ENCODE measurements at places on chromosomes 3 and 15.

- no peak for DNase-seq
Measured at GRCh38 chr15:35071106-35071505, 14.0 kb downstream of the NANOGP8 start.

GRCh38 chr15:45106002-45106790, 7.8 kb downstream of the DUOX2 start:
- no peak for DNase-seq

DNA sequence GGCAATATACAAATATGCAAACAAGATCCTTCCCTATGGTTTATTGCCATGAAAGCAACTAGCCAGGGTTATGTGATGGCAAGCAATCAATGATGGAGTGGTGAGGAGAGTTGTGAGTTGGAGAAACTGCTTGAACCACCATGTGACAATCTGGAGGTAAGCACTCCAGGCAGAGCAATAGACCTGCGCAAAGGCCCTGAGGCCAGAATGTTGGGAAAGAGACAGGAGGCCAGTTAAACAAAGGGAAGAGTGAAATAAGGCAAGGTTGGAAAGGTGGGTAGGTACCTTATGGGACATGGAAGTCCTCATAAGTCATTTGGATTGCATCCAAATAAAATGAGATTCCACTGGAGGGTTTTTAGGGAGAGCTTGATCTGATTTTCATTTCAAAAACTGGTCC, 80.0 kb upstream of the WNT5A start:
- no peak for DNase-seq

- no peak for DNase-seq
Measured at GRCh38 chr15:73087098-73087497, 34.8 kb downstream of the NEO1 start.

GRCh38 chr3:62090066-62090465, 283.3 kb downstream of the FEZF2 start:
- no peak for DNase-seq

DNA sequence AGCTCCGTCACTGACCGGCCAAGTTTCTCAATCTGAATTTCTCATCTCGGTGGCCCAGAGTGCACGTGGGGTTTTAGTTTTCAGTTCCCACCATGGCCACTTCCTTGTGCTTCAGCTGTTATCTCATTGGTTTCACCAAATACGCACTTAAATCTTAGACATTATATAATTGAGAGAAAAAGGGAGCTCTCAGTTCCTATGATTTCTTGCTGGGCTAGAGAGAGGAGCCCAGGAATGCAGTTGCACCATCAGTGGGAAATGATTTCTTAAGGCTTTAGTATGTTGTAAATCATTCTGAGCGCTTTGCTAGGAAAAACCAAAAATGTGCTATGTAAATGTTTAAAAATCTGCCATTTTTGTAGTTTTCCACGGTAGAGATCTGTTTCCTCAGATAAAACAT, 53.2 kb downstream of the OXNAD1 start:
- DNase-seq: no peak

DNA sequence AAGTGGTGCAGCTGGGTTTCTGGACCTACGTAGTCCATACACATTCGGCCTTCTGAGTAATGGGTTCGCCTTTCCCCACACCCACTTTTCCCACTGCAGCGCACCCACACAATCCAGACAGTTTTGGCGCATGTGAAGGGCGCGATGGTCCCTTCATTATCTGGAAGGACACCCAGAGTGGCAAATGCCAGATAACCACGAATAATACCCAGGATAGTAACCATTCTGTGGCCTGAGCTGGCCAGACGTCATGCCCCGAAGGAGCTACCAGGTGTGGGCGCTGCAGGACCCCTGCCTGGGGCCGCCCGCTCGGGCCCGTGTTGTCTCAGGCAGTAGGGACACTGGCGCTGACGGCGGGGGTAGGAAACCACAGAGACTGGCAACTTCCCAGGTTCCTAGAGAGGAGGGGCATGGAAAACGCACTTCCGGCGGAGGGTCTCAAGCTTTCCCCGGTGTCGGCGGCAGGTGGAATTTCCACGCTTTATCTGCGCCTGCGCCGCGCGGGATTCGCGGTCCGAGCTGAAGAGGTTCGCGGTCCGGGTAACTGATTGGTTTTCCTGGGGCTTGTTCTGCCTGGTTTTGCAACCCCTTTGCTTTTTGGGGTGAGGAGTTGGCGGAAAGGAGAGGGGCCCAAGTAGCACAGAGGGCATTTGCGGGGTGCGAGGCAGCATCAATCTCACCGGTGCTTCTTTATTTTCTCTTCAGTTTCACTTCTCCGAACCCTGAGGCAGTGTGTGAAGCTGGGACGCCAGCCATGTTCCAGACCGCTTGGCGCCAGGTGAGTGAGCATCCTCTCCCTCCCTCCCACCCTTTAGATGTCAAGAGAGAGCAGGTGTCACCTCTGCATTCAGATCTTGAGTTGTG, at the start of gene ZNF620:
ZNF620 (plus strand) TSS at position 441 of the 864 bp plus-strand sequence; CDS start at position 755, 314 bp downstream.
- DNase-seq: peak; percentile 44

DNA sequence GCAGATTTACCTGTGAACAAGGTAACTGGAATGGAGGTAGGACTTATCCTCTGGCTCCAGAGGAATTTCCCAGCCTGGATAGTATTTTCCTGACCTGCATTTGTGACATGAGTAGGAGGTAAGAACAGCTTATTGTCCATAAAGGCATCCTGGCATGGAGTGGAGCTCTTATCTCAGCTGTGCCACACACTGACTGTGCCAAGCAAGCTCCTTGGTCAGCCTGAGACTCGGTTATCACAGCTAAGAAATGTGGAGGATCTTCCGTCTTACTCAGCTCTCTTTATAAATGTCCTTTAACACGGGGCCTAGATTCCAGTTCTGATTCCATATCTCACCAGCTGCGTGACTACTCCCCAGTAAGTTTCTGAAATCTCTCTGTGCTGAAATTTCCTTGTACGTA, 38.9 kb downstream of the SLCO3A1 start:
- no peak for DNase-seq

DNA sequence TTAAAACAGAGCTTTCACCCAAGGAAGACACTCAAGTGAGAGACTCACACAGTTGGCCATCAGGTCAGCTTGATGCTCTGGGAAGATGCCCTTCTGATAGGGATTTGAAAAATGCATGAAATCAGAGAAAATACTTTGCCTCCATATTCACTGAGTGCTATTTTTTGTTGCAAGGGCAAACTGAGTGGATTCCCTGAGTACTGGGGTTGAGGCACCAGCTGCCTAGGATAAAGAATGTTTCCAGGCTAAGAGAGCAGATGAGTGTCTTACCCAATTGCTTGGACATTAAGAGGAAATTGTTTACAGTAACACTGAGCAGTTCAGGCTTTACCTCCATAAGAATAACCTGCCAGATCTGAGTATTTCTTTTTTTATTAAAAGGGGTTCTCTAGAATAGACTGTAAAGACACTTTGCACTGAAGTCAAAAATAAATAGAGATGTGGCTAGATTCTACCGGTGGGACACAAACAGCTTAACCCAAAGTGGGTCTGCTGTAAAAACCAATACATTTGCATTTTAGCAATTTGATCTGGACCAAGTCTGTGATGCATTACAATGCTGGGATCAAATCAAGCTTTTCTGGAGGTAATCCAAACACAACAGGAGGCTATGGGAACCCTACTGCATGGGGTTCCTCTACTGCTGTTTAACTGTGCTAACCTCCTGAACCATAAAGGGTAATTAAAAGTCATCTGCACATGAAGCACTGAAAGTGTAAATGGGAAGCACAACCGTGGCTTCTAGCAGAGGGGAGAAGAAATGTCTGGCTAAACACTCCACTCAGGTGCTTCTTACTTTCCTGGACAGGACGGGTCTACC, 238.8 kb upstream of the WNT5A start:
- no peak for DNase-seq

DNA sequence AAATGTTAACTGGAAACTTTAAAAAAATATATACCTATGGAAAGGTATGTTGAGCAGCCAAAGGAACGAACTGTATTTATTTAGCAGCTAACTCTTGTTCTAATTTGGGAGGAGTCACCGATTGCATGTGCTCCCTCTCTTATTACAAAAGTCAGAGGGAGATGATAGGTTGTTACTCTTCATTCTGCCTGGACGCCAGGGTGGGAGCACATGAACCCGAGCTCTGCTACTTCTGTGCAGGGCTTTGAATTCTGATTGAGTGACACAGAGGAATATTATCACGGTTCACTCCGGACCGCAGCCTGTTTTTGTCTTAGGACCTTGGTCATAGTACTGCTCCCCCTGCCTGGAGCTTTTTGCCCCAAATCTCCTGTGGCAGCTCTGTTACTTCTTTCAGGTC, 36.9 kb upstream of the LRIG1 start:
- no peak for DNase-seq

- no peak for DNase-seq
Measured at GRCh38 chr3:126104028-126104635, 20.2 kb upstream of the SLC41A3 start.

GRCh38 chr3:188209740-188210139, 55.8 kb downstream of the LPP start:
- DNase-seq: no peak

DNA sequence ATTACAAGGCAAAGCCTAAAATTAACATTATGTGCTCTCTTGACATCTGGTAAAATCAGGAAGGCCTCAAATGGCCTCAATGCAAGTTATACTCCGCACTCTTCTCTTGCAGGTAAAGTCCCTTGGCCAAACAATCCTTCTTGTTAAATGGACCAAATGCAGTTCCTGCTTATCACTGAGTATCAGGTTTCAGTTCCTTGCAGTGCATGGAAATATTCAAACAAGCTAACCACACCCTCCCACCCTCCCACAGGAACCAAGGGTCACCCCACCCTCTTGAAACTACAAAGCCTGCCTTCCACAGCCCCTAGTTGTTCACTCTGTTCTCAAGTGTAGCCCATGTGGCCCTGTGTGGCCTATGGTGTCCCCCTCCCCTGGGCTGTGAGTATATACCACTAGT, 171.9 kb upstream of the CADPS start:
- no peak for DNase-seq

DNA sequence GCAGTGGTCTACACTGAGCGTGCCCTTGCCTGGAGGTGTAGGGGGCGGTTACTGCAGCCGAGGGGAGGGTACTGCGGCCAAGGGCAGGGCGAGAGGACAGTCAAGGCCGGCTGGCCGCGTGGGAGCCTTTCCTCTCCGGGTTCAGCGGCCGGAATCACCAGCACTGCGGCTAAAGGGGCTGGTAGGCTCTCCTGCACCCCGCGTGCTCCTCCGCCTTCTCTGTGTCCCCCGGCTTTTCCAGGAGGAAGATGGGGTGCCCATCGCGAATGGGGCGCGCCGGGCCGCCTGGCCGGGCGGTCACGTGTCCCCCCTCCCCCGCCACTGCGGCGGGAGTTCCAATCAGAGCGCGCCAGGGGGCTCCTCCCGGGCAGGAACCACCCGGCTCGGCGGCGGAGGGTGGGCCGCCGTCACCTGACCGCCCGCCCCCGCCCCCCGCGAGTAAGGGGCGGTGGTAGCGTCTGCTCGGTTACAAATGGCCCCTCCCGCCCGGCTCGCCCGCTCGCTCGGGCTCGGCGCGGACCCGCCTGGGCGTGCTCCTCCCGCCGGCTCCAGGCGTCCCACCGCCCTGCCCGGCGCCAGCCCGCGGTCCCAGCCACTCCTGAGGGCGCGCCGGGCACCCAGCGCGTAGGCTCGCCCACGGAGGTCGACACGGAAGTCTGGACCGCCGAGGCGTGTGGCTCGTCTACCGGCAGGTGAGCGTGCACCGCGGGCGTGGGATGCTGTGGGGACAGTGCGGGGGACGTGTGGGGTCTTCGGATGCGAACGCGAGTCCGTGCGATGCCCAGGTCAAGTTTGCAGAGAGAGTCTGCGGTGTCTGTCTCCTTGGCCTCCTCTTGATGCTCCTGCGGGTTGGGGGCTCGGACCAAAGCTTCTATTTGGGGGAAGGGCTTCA, 242.6 kb upstream of the TOPAZ1 start:
- DNase-seq: no peak

DNA sequence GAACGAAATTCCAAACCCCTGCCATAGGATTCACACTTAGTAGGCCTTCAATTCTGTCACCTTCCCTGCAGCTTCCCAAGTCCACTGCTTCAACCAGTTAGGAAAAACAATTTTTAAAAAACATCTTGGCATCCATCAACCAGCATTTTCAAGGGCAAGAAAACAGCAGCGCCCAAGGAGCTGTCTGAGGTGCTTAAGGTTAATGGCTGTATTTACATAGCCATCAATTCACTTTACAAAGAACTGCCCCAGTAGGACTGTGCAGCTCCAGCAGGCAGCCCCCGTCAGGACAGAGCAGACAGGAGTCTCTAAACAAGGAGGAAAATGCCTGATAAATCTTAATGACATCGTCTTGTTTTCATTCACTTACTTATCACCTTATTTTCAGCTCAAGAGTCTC, 13.3 kb downstream of the TAFA4 start:
- DNase-seq: no peak

DNA sequence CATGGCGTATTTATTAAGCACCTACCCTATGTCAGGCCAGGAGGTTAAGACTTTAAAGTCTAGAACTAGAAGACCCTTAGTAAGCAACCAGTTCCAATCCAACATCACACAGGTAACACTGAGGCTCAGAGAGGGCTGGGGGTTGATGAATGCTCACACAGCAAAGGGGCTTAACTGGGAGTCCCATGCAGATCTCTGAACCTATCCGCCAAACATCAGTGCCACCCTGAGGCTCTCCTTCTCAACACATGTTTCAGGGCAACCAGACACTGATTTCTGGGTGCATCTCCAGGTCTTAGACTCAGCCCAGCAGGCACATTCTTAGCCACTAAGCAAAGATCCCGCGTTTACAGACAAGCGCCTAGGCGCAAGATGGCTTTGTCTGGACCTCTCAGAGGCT, 92.0 kb upstream of the SLC6A11 start:
- no peak for DNase-seq

GRCh38 chr3:33144433-33144832, 30.6 kb downstream of the CRTAP start:
- peak; percentile 9 for DNase-seq

GRCh38 chr15:25793354-25794050, 69.6 kb downstream of the ATP10A start:
- no peak for DNase-seq

GRCh38 chr3:197302696-197303341, 4.4 kb upstream of the DLG1 start:
- DNase-seq: no peak

GRCh38 chr3:153273767-153274435, 111.9 kb downstream of the RAP2B start:
- DNase-seq: no peak

GRCh38 chr3:193742628-193743027, 149.6 kb downstream of the OPA1 start:
- no peak for DNase-seq

DNA sequence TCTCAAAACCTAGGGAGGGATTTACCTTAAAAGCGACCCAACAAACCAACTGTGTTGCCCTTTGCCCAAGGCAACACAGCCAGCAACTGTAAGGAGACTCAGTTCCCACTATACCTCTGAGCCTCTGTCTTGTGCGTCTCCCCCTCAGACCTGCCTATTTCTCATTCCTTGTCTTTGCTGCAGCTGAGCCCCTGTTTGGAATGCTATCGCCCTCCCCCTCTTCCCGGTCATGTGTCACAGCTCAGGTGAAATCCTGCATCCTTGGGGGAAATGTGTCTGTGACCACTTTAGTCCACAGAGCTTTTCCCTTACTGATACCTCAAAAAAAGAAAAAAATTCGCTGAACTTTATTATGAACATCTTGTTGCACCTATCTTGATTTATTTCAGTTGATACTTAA, 52.0 kb upstream of the LRIG1 start:
- DNase-seq: no peak
